GM12891 (cell line): ENCODE measurements at places on chromosomes 12 and 14.

- no peak for DNase-seq
Measured at GRCh38 chr12:110670161-110670701, 18.7 kb downstream of the HVCN1 start.

DNA sequence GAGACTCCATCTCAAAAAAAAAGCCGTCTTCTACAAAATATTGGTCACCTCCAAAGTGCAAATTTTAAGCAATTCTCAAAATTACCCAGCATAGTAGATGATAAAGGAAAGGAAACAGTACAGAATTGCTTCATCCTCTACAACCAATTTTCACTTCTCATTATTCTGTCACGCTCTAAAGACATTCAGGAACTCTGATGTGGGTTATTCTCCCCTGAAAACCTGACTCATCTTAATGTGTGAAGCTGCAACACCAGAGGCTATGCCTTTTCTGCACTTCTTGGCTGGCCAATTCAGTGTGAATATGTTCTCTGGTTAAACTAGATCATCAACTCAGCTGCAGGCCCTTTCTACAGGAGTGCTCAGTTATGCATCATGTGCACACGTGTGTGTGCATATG lies 11.0 kb downstream of the PTGER2 start:
- DNase-seq = no peak

DNA sequence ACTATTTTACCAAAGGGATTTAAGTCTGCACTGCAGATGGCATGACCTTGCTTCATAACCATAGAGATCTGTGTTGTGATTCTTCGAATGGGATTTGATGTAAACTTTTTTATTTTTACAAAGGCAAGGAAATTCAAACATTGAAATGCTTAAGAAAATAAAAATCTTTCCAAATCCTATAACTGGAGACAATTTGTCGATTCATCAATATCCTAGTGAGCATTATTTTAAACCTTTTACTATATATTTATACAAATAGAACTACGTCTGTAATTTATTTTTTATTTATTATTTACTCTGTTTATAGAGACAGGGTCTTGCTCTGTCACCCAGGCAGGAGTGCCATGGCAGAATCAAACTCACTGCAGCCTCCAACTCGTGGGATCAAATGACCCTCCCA lies 14.3 kb upstream of the SCAF11 start:
- no peak for DNase-seq

GRCh38 chr14:95480109-95480886 lies 36.2 kb downstream of the SYNE3 start:
- DNase-seq = no peak

DNA sequence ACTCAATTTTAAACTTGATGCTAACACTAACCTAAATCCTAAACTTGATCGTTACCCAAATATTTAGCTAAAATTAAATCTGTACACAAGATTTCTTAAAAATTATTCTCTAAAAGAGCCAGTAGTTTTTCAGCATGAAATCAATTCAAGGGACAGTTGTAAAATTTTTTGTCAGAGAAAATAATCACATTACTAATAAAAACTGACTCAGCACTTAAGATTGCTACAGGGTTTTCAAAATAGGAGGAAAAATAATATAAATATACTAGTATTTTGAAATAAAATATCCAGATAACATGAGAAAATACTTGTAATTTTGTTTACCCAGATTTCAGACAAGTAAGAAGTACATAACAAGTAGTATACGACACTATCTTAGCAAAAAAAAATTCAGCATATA lies 1268.1 kb upstream of the USP15 start:
- DNase-seq = no peak

DNA sequence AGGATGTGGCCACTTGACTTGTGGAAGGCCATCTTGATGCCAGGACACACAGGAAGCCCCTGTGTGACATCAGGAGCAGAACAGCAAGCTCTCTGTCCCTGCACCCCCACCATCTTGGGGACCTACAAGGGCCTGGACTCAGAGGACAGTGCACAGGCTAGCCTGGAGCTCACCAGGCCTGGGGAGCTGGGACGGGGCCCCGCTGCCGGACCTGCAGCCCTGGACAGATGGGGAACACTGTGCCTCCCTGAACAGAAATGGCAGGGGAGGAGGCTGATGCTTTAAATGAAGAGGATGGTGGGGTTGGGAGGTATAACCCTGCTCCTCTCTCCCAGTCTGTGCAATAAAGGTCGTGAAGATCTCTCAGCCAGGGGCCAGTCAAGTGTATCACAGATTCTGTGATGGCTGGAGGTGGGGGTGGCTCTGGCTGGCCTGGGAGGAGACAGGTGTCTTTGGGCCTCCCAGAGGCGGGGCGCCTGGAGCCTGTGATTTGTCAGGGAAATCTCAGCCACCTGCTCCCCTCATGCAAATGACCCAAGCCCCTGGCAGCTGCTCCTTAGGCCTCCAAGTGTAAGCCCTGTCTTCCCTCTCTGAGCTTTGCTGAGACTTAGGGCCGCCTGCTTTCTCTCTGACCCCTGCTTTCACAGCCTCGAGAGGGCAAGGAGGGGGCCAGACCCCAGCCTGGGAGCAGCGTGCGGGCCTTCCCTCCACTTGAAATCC lies 1.1 kb upstream of the GNB3 start:
- DNase-seq = peak; percentile 78
